ENCODE measurements at places on chromosomes 7 and 10.

- no peak for DNase-seq
These were observed 67.8 kb downstream of the ABI1 start for GRCh38 chr10:26792758-26793495.

DNA sequence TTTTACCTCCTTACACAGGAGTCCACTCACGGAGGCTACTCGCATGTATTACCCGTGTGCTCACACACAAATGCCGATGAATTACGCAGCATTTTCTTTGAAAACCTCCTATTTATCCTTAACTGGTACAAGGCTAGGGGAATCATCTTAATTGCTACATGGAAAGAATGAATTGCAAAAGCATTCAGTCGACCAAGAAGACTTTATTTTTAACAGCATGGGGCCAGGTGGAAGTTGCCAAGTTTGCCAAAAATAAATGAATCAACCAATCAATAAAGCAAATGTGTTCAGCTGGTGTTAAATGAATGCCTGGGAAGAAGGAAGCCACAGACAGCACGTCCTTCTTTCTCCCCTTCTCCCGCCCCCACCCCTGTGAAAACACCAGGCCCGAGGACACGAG lies 55.8 kb downstream of the CTBP2 start:
- no peak for DNase-seq

DNA sequence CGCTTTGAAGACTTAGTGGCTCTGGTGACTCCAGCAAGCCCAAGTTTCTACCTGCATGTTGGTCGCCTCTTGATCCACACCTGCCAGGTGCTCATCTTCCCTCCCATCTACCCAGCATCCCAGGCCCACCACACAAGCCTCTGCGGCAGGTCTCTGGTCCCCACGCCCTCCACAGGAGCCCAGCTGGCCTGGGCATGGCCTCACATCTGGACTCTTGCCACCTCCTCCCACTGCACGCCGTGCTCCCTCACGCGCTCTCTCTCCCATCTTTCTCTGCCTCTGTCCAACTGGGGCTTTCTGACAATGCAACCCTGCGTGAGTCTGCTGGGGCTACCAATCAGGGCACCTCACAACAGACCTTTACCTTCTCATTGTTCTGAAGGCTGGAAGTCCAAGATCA lies 50.2 kb upstream of the FGFR2 start:
- no peak for DNase-seq

DNA sequence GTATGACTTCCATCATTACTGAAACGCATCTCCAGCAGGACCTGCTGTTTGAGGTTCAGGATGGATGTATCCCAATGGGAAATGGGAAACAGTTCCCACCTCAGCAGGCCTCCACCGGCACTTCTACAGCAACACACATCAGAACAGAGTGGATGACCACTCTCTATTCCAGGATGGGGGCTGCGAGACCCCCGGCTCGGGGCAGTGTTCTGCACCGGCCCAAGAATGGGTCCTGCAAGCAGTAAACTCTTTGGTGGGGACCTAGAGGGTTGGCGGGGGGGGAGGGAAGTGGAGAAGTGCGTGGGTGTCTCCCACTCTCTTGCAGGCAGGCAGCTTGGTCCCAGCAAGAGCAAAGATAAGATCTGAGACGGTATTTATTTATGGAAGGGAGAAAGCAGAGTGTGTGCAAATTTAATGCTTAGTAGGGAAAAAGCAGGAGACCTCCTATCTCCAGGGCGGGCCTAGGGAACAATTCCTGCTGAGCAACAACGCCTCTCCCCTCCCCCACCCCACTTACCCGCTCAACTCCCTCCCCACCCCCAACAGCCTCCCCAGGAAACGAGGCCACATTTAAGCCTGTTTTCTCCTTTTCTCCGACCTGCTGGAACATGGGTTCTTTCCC lies 4.0 kb downstream of the SFMBT2 start:
- peak; percentile 52 for DNase-seq

DNA sequence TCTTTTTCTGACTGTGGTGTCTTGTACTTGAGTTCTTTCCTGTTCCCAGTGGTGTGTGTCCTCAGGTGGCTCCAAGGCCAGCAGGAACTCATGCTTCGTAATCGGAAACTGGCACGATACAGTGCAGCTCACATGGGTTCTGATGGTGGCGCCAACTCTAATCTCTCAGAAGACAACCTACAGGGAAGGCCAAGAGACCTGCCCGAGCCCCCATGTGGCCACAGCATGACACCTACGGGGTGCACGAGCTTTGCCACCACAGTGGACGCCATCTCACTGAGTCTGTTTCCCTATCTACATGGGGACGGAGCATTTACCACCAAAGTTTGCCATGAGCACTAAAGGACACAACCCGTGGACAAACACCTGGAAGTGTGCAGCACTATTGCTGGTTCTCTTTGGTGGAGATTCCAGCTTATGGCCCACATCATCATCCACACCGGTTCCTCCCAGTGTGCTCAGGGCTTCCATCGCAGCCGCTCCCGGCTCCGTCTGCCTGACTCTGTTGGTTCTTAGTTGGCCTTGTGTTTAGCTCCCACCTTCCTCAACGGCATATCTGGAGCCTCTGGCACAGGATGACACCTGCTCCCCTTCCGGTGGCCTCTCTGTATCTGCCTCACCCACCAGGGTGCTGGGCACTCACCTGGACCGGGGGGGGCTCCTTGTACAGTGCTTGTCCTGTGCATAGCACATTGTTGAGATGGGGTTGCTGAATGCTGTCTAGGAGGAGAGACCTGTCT lies 586.6 kb upstream of the MKI67 start:
- no peak for DNase-seq

DNA sequence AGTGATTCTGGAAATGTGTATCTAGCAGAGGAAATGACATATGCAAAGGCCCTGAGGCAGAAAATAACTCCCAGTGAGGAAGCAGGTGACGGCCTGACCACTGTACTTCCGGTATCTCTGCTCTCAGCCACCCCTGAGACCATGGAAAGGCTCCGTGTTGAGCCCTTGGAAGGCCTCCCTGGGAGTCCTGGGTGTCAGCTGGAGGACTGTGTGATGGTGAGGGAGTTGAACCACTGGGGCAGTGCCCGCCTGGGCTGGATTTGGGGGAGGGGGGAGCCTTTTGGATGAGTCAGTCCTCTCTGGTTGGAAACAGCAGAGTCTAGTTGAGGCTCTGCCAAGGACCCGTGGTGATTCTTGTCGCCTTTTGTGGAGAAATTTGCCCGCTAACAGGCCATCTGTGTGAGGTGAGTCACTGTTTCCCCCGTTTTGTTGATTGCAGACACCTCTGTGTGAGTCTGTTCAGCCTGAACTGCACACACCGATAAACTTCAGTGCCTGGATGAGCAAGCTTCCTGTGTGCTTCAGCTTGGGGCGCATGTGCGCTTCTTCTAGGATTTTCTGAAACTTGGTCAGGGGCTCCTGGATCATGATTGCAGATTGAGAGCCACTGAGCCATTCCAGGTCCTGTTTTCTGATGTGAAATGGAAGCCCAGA lies 98.6 kb downstream of the GRK5 start:
- DNase-seq, result no peak

Data from right cardiac atrium (tissue), 5 donors.